ENCODE measurements at places on chromosomes 2 and 18. TPM values are rescaled to one million over a fixed set of nuclear protein-coding genes. Genes with fewer than 3 reads are reported as not detected.

Gene NPHP1
- total RNA-seq: 8.8 TPM

Gene FOXD4L1
- total RNA-seq: 0.58 TPM

Gene ALPP
- 0.56 TPM for total RNA-seq

Gene PLGLB2
- total RNA-seq: 0.16 TPM

Gene CD207
- total RNA-seq: not detected

Gene SMAD7
- total RNA-seq: 19.5 TPM

Gene SLC14A1
- total RNA-seq: not detected

Gene C1D
- 54.9 TPM for total RNA-seq

Gene MRO
- total RNA-seq: 0.18 TPM

Gene OXER1
- total RNA-seq: not detected

Gene LBX2
- total RNA-seq: 3.5 TPM

Gene NLRC4
- not detected for total RNA-seq

Gene GAL3ST2
- 0.36 TPM for total RNA-seq

Gene GCKR
- total RNA-seq: 0.48 TPM

Gene PROKR1
- not detected for total RNA-seq

Gene TFCP2L1
- total RNA-seq: 0.95 TPM

Gene TPO
- 0.20 TPM for total RNA-seq
